Fibroblast of skin of left quadriceps (primary cell): ENCODE measurements at places on chromosomes 2 and 18.

- no peak for DNase-seq
Measured at GRCh38 chr2:170222298-170222697, 44.4 kb downstream of the MYO3B start.

GRCh38 chr2:168518555-168519066 is 62.5 kb downstream of the CERS6 start:
- DNase-seq: no peak

DNA sequence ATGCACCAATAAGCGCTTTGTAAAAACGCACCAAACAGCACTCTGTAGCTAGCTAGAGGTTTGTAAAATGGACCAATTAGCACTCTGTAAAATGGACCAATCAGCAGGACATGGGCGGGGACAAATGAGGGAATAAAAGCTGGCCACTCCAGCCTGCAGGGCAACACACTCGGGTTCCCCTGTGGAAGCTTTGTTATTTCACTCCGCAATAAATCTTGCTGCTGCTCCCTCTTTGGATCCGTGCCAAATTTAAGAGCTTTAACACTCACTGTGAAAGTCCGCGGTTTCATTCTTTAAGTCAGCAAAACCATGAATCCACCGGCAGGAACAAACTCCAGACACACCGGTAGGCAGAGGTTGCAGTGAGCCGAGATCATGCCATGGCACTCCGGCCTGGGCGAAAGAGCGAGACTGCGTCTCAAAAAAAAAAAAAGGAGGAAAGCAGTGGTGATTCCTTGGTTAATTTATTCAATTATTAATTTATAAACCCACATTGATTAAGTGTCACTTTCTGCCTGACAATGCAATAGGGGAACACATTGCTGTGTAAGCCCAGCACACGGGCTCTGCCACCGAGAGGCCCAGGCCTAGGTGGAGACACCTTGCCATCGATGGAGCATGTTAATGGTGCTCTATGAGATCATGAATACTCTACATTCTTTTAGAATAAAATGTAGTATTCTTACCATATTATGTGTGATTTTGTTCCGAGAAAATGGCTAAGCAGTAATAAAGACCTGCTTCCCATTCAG is 687.6 kb upstream of the HS6ST1 start:
- DNase-seq: no peak

DNA sequence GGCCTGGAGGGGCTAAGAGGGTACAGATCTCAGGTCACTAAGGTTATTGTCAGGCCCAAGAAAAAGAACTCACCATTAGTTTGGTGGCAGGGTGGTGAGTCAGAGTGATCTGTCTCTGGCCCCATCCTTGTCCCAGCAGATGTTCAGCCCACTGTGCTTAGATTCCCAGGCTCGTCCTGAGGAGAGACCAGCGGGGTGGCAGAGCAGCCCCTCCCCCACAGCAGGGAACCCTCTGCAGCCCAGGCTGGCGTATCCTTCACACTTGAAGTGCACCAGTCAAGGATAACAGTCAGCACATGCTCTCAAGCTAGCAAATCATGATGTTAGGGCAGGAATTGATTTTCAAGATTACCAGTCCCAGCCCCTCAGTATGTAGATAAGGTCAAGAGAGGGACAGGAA is 43.1 kb downstream of the TMEM185B start:
- no peak for DNase-seq

- DNase-seq: no peak
Measured at GRCh38 chr2:70461414-70461813, 92.2 kb downstream of the TGFA start.

GRCh38 chr2:27723372-27724144 is 48.0 kb upstream of the MRPL33 start:
- peak; percentile 33 for DNase-seq

DNA sequence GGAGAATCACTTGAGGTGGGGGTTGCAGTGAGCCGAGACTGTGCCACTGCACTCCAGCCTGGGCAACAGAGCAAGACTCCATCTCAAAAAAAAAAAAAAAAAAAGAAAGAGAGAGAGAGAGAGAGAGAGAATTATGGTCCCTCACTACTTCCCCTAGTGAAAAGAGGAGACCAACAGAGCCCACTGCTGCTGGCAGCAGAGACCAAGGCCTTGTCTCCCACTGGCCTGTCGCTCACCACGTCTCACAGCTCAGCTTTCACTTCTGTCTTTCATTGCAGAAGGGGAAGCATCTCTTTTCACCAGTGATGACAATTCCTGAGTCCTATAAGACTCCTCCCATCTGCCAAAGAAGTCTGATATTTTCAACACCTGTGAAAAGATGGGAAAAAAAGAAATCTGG is 81.3 kb downstream of the CLHC1 start:
- no peak for DNase-seq

DNA sequence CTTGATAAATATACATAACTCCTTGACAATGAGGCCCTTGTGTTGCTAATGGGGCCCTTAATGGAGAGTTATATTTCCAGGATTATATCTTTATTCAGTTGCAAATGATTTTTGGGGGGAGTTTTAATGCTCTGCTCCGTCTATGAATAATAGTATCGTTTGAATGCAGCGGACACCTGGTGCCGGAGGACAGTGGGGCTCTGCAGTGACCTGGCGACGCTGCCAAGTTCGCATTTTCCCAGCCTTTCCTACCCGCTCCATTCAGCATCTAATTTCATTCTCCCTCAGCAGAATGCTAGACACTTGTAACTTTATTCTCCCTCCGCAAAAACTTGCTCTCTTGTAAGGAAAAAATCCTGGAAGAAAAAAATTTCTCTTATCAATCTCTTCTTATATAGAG is 257.6 kb upstream of the SALL3 start:
- no peak for DNase-seq

GRCh38 chr2:134127496-134127895 is 126.4 kb upstream of the MGAT5 start:
- no peak for DNase-seq

DNA sequence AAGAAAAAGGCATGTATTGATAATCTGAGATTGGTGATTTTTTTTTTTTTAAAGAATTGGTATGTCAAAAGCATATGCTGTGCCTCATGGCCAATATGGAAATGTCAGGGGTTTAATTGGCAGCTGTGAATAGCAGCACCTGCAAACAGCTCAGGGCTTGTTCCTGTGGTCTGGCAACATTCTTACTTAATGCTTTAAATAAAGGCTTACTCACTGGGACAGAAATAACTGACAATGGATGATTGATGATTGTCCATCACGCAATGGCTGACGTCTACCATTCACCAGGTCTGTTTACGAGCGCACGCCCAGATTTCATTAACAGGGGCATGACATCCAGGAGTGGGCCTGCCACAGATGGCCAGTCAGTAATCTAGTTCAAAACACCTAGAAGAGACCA is 66.7 kb downstream of the ETAA1 start:
- no peak for DNase-seq

GRCh38 chr2:124246170-124246569 is 221.1 kb downstream of the CNTNAP5 start:
- no peak for DNase-seq

DNA sequence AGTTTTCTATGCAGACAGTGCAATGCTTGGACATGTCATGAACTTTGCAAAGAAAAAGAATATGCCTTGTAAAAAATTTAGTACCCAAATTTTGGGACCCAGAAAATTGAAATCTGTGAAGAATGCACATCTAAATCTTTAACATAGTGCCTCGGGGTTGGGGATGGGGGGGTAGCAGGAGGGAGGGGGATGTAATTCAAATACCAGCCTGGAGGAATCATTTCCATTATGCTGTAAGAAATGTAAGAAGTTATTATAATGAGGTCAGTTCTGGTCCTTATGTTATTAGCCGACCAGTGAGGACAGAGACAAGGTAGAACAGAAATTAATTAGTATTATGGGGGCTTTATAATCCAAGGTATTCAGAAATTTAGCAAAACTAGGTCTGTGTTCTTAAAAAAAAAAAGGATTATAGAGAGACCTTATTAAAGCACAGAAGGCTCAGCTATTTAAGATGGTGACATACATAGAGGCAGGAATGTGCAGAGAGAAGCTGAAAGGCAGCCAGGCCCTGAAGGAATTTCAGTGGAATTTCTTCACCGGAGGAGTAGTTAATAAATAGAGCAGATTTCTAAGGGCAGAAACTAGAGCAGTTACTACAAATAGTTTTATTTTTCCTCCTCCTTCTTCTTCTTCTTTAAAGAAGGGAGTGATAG is 89.0 kb upstream of the RBMS1 start:
- DNase-seq: peak; percentile 80

GRCh38 chr2:221001381-221001801 is 570.7 kb downstream of the EPHA4 start:
- no peak for DNase-seq

DNA sequence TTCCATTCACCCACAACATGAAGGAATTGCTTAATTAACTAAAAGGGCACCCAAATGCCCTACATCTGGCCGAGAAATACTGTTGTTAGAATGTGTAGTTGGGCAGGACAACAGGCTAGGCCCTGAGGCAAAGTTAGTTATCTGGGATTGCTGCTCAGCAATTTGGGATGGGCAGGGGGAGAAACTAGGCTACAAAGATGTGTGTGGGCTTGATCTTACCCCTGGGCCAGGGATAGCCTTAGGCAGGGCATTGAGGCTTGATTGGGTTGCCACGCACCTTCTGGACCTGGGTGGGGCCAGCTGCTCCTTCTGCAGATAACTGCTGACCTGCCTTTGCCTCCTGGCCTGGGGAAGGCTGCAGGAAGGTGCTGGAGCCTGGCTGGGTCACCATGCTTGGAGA is 9.4 kb downstream of the IL18RAP start:
- DNase-seq: no peak

GRCh38 chr2:238502088-238502810 is 75.5 kb downstream of the ASB1 start:
- no peak for DNase-seq

DNA sequence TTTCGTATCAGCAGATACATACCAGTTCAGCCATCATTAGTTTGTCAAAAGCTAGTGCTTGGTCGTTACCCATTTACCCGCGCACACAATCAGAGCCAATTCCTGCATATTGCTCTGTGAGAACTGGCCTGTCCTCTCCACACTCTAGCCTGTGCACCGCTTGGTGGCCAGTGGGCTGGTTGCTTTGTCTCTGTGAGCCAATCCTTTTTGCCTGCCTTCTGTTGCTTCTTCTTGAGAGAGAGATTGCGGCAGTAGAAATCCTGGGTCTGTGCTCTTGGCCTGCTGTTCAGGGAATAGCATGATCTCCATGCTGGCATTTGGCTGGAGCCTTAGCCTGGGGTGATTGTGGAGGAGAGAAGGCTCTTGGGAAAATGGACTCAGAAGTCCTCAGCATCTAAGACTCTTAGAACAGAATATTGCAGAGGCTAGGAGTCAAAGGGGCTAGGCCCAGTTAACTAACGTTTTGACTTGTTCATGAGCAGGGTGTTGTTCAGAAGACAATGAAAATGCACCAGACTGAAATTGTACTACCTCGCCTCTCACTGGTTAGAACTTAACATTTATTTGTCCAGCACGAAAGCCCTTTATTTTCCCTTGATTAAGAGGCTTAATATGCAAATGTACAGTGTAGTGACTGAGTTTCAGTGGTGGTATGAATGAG is 37.1 kb downstream of the MAP4K4 start:
- no peak for DNase-seq

- DNase-seq: no peak
Measured at GRCh38 chr18:1522249-1522615, 617.6 kb downstream of the ADCYAP1 start.

GRCh38 chr18:13452871-13453680 is 234.5 kb downstream of the LDLRAD4 start:
- DNase-seq: no peak

- no peak for DNase-seq
Measured at GRCh38 chr2:220574038-220574437, 946.6 kb downstream of the SLC4A3 start.
